ENCODE measurements at places on chromosomes 1 and 21.
A peak's percentile ranks its signal among the peaks of the same experiment; 100 is the strongest.

- no peak for DNase-seq
Measured at GRCh38 chr1:39214998-39215873, 10.7 kb downstream of the MACF1 start.

DNA sequence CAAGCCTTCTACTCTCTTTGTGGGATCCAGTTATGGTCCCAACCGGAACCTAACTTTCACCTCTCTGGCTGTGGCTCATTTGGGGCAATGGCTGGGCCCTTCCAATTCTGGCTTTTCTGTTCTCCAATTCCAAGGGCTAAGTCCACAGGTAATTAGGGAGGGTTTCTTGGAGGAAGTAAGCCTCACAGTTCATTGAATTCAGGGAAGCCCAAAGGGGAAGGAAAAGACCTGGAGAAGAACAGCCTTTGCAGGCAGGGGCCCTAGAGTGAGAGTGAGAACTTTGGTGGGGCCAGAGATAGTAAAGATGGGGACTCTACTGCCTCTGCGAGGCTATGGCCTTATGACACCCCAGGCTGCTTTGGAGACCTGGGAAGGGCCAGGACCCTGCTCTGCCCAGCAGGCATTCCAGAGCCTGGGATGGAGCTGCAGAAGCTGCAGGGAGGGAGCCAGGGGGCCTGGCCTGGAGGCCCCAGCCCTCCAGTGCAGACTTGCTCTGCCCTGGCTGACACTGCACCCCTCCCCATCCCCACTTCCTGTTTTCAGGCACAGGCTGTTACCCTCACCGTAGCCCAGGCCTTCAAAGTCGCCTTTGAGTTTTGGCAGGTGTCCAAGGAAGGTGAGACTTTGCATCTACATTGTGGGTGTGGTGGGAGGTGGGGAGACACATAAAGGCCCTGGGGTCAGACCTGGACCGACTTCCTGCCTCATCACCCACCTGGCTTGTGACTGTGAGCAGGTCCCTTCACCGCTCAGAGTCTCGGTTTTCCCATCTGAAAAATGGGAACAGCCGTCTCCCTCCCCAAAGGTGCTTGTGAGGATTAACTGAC is 18.9 kb downstream of the LDLRAP1 start:
- no peak for DNase-seq

- no peak for DNase-seq
Measured at GRCh38 chr1:160346463-160346862, 3.3 kb downstream of the NCSTN start.

DNA sequence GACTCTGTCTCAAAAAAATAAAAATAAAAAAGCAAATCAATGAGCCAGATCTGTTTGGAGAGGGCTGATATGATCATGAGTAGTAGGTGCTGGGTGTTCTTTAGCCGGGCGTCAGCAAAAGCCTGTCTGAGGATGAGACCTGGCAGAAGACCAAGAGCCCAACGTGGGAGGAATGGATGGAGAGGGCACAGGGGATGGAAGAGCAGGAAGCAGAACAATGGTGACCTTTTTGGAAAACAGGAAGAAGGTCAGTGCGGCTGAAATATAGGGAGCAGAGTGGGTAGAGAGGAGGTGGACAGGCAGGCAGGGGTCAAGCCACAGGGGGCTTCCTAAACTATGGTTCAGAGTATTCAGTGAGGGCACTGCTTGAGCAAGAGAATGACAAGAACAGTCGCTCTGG is 30.9 kb downstream of the VWA5B1 start:
- no peak for DNase-seq

- DNase-seq = no peak
Measured at GRCh38 chr1:8281843-8282509, 35.9 kb upstream of the SLC45A1 start.

- DNase-seq = peak; percentile 62
Measured at GRCh38 chr1:27568300-27569087, 35.5 kb downstream of the AHDC1 start.

GRCh38 chr1:236966636-236967035 is 37.6 kb downstream of the MT1HL1 start:
- DNase-seq = no peak

DNA sequence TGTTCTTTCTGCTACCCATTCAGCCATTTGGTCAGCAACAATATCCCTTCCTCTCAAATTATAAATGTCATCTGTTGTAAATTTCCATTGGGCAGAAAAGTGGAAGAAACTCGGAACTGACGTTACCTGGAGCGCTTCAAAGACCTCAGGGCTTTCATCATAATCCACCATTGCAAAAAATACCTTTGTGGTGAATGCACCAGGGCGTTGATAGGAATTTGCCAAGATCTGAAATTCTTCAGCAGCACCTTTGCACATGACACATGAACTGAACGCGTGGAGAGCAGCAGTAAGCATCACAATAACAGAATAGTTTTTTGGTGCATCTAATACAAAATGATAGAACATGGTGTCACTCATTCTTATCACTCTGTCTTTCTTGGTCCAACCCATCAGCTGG is 3.1 kb upstream of the TEKT2 start:
- DNase-seq = no peak

- DNase-seq = no peak
Measured at GRCh38 chr1:47024141-47024801, 802 bp downstream of the CYP4X1 start.
